Activated gamma-delta T cell (primary cell): ENCODE measurements at places on chromosomes 4 and X.

- no peak for DNase-seq
These were observed 34.2 kb downstream of the ATXN3L start for GRCh38 chrX:13285693-13286092.

- no peak for DNase-seq
These were observed 26.9 kb upstream of the GJB1 start for GRCh38 chrX:71195964-71196649.

- DNase-seq, result no peak
These were observed 188.2 kb downstream of the GC start for GRCh38 chr4:71595576-71596108.

DNA sequence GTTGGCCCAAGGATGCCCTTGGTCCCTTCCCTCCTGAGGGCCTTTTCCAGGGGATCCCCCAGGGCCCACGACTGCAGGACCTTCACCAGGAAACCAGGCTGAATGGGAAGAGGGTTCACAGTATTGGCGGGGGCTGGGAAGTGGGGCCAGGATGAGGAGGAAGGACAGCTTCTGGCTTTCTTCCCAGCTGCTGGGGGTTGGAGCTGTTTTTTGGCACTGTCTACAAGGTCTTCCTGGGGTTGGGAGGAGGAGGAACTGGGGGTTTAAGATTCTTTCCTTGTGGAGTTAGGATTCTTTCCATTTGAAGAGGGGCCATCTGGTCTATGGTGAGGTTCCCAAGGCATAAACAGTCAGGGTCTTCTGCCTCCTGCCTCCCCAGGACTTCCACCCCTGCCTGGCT is 64.8 kb downstream of the KIF4A start:
- DNase-seq, result no peak

DNA sequence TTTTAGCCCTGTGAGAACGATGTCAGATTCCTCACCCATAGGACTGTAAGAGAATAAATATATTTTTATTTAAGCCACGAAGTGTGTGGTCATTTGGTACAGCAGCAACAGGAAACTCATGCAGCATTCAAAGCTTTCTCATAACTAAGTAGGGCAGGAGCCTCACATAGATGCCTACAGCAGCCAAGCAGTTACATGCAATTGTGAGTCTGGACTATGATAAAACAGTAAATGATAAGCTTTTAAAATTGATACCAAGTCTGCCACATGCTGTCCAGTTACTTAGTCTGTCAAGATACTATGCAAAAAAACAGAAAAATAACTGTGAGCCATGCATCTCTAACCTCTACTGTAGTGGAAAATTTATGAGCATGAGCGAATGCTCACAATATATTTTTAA is 359.6 kb downstream of the HS3ST1 start:
- DNase-seq, result no peak

GRCh38 chrX:16018291-16018690 is 105.1 kb upstream of the GRPR start:
- DNase-seq, result no peak

- no peak for DNase-seq
These were observed 515.4 kb upstream of the ATOH1 start for GRCh38 chr4:93313197-93313596.

DNA sequence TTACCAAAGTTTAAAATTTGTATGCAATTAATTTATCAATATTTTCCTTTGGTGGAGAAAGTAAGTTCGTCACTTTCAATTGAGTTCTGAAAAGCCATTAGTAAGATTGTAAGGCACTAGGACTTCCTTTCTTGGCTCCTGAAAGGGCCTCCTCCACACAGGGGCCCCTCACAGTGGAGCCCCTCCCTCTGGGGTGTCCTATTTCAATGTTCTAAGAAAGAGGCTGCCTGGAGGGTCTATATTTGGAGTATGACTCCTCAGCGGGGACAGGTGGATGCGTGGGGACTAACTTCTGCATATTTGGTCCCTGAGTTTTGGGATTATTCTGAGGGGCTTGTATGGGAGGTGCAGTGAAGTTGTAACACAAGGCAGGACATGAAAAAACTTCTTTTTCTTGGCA is 1.6 kb upstream of the ARMCX4 start:
- DNase-seq, result no peak

- no peak for DNase-seq
These were observed 40.9 kb downstream of the HMX1 start for GRCh38 chr4:8830611-8831200.

GRCh38 chr4:38804654-38805295 is at the start of gene TLR1:
Gene TLR1, minus strand, starts transcription at chr4:38804791. Its CDS starts 5,960 bp downstream, at chr4:38798831.
- no peak for DNase-seq

DNA sequence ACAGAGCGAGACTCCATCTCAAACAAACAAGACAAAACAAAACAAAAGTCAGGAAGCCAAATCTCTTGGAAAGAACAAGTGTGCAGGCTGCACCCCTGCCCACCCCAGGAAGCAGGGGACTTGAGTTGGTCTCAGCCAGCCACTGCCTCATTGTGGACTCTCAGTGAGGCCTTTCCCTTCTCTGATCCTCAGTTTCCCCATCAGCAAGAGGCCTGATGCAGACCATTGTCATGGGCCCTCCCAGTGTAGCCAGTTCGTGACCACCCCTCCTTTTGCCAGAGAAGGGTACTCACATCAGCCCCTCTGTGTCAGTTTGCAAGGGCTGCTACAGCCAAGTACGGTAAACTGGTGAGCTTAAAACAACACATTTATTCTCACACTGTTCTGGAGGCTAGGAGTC is 48.9 kb upstream of the MAMLD1 start:
- DNase-seq, result no peak

GRCh38 chrX:105894721-105895120 is 72.4 kb downstream of the NRK start:
- DNase-seq, result no peak

DNA sequence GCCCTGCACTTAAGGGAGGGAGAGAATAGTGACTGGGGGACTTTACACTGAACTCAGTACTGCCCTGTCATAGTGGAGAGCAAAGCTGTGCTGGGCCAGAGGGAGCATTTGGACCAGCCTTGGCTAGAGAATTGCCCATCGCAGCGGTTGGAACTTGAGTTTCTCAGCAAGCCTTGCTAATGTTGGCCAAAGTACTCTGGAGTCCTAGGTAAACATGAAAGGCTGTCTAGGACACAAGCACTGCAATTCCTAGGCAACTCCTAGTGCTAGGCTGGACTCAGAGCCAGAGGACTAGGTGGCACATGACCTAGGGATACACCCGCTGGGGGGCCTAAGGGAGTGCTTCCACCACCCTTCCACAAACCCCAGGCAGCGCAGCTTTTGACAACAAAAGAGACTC is 15.0 kb downstream of the MED14 start:
- no peak for DNase-seq

- no peak for DNase-seq
These were observed 52.6 kb upstream of the CITED1 start for GRCh38 chrX:72358313-72358712.

- no peak for DNase-seq
These were observed 266.3 kb downstream of the PDGFC start for GRCh38 chr4:156705311-156705710.
